ENCODE measurements at places on chromosomes 1 and 21.

DNA sequence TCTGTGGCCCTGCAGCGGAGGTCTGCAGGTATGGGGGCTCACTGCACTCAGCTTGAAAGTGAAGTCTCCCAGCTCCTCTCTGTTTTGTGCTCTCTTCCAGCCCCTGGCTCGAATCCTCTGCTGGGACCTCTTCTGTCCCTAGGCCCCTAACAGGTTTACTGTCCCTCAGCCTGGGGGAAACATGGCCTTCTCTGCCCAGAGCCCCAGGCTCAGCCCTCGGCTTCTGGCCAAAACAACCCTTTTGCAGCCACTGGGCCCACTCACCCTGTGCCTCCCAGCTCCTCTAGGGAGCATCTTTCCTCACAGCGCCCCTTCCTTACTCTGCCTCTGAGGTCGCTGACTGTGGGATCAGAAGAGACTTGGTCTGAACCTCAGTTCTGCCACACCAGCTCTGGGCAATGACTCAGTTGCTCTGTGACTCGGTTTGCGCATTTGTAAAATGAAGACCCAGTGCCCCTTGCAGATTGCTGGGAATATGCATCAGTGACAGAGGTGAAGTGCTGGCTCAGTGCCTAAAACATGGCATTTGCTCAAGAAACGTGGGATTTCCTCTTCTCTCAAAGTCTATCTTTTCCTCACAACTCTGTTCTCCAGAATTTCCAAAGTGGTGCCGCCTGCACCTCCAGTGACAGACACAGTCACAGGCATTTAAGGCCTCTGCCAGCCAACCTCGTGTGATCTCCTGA lies 26.5 kb upstream of the TENT5C start:
- DNase-seq: no peak

- no peak for DNase-seq
Observed at GRCh38 chr1:55301912-55302311, 86.7 kb upstream of the USP24 start.

GRCh38 chr1:153627715-153628626 lies at the start of gene S100A1:
TSS of gene S100A1 (plus strand) at chr1:153628434. CDS start at chr1:153630522, 2,088 bp downstream.
- DNase-seq: no peak

GRCh38 chr1:11431941-11432507 lies 46.9 kb upstream of the DISP3 start:
- no peak for DNase-seq

GRCh38 chr1:8297245-8297644 lies 20.7 kb upstream of the SLC45A1 start:
- no peak for DNase-seq

GRCh38 chr1:17877896-17878295 lies 122.8 kb downstream of the ACTL8 start:
- DNase-seq: no peak

GRCh38 chr1:179083533-179083932 lies 1.7 kb downstream of the TOR3A start:
- DNase-seq: no peak

- DNase-seq: no peak
Observed at GRCh38 chr1:71583756-71584155, 502.9 kb upstream of the ZRANB2 start.

- no peak for DNase-seq
Observed at GRCh38 chr1:203673550-203674411, 47.1 kb downstream of the ATP2B4 start.

DNA sequence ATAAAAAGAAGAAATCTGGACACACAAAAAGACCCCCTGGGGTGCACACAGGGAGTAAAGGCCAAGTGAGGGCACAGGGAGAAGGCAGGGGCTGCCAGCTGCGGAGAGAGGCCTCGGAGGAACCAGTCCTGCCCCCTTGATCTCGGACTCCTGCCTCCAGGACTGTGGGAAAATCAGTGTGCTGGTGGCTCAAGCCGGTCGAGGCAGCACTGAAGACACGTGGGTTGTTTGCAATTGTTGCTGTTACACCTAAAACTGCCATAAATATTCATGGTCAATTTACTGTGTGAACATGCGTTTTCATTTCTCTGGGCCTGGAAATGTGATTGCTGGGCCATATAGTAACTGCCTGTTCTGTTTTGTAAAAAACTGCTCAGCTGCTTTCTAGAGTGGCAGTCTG lies 18.5 kb downstream of the IBA57 start:
- no peak for DNase-seq

- DNase-seq: no peak
Observed at GRCh38 chr1:104780470-104781078, 1030.9 kb downstream of the AMY1C start.

DNA sequence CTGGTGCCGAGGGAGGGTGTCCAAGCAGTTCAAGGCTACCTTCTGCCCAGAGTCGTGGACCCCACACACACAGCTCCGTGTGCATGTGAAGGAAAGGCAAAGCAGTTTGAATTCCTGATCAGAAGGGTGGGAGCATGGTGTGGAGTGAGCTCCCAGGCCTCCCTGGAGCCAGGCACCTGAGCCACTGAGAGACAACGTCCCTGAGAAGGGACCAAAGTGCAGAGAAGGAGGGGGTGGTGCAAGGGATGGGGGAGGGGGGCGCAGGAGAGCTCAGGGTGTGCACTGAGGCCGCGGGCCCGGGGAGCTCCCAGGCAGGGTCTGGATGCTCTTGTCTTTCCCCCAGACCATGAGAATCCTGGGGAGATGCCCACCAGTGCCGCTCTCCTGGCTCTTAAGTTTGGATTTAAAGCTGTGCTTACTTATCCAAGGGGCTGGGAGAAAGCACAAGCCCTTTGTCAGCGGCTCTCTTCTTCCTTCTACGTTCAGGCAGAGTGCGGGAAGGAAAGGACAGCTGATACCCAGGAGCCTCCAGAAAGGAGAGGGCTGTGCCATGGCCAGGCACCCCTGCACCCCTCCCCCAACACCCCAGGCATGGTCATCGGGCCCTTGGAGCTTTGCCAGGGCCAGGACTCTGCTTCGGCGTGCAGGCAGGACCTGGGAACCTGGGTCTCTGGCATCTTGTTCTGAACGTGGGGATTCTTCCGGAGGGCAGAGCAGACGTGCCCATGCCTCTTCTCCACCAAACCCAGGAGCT lies 24.1 kb downstream of the ACTA1 start:
- no peak for DNase-seq

- DNase-seq: no peak
Observed at GRCh38 chr1:3186526-3186921, 117.5 kb downstream of the PRDM16 start.

- DNase-seq: no peak
Observed at GRCh38 chr1:153481124-153481523, 20.7 kb upstream of the S100A7 start.

- no peak for DNase-seq
Observed at GRCh38 chr1:169698976-169699375, 12.4 kb downstream of the SELL start.

- no peak for DNase-seq
Observed at GRCh38 chr1:201381130-201381529, 3.6 kb upstream of the TNNT2 start.

DNA sequence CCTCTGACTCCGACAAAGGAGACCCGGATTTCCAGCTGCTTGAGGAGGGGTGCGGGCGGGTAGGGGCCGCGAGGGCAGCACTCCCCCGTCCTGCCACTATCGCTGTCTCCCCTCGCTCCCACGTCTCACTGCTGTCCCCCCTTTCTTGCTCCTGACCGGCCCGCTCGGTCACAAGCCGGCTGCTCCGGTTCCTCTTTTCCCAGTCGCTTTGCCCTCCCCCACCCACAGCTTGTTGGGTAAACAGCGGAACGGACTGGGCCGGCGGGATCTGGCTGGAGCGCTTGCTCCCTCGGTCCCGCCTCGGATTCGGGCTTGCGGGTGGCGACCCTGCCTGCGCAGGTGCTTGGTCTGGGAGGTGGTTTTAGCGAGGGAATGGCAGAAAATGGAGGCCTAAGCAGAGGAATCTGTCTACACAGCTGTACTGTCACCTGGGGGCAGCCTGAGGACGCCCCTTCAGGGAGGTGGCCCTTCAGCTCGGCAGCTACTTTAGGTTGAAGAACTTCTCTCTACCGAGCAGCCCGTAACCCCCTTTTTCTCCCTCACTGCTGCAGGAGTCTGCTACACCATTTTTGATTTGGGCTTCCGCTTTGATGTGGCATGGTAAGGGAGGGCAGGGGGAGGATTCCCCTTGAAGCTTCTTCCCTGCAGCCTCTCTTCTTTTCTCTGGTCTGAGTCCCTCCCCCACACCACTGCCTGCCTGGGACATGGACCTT lies 645 bp downstream of the ATP6V0B start:
- DNase-seq: peak; percentile 63

Measured in liver (tissue), 10 donors.